Myocyte (in vitro differentiated cells): ENCODE measurements at places on chromosomes 11 and 22. TPM values are rescaled to one million over a fixed set of nuclear protein-coding genes. Genes with fewer than 3 reads are reported as not detected.

The CNGA4 gene
- total RNA-seq, result 0.10 TPM in 1 of 2 replicates, not detected in the other

The GGTLC2 gene
- total RNA-seq, result not detected in 2 replicates

The TBX10 gene
- total RNA-seq, result not detected in 2 replicates

The UPK3A gene
- not detected in 2 replicates for total RNA-seq

The OR10A2 gene
- not detected in 2 replicates for total RNA-seq

The DDI1 gene
- total RNA-seq, result not detected in 2 replicates

The OR8G5 gene
- not detected in 2 replicates for total RNA-seq

The NOX4 gene
- total RNA-seq, result not detected in 2 replicates

The ZNF215 gene
- total RNA-seq, result 0.13 and 0.52 TPM in 2 replicates

The ANO1 gene
- not detected in 2 replicates for total RNA-seq

The CD248 gene
- total RNA-seq, result not detected in 2 replicates

The GLB1L3 gene
- not detected in 2 replicates for total RNA-seq

The CDC42EP2 gene
- total RNA-seq, result 45.1 and 47.2 TPM in 2 replicates

The TREH gene
- not detected in 2 replicates for total RNA-seq

The TIMP3 gene
- 4.0 and 5.2 TPM in 2 replicates for total RNA-seq

The AGBL2 gene
- 0.05 and 0.67 TPM in 2 replicates for total RNA-seq

The CAT gene
- 80.7 and 145 TPM in 2 replicates for total RNA-seq

The HEPN1 gene
- total RNA-seq, result not detected in 2 replicates

The CRYAB gene
- 182 and 268 TPM in 2 replicates for total RNA-seq

The CSKMT gene
- total RNA-seq, result 3.2 and 12.4 TPM in 2 replicates

The OR51E1 gene
- total RNA-seq, result not detected in 2 replicates

The TEX54 gene
- total RNA-seq, result not detected in 2 replicates

The POU2AF3 gene
- not detected in 2 replicates for total RNA-seq

The RAB3IL1 gene
- total RNA-seq, result 3.0 and 4.3 TPM in 2 replicates

The SEPTIN5 gene
- total RNA-seq, result 123 and 130 TPM in 2 replicates

The CPT1B gene
- total RNA-seq, result 3.9 and 11.5 TPM in 2 replicates

The ASPHD2 gene
- total RNA-seq, result 0.21 and 0.83 TPM in 2 replicates

The CTSW gene
- total RNA-seq, result not detected in 2 replicates

The CYP2D6 gene
- total RNA-seq, result not detected in 2 replicates

The PLAAT5 gene
- 0.52 and 2.8 TPM in 2 replicates for total RNA-seq

The MS4A12 gene
- 0.19 TPM in 1 of 2 replicates, not detected in the other for total RNA-seq

The NCAM1 gene
- total RNA-seq, result 536 and 591 TPM in 2 replicates

The CAPN1 gene
- 130 and 149 TPM in 2 replicates for total RNA-seq

The PHLDB1 gene
- total RNA-seq, result 135 and 173 TPM in 2 replicates

The JHY gene
- total RNA-seq, result 0.32 and 0.68 TPM in 2 replicates

The TRIM66 gene
- total RNA-seq, result 3.7 and 4.9 TPM in 2 replicates

The LMNTD2 gene
- 0.31 and 0.78 TPM in 2 replicates for total RNA-seq

The OR2AG2 gene
- not detected in 2 replicates for total RNA-seq

The OR5AN1 gene
- total RNA-seq, result not detected in 2 replicates

The USP35 gene
- 8.1 and 9.3 TPM in 2 replicates for total RNA-seq

The CTTN gene
- total RNA-seq, result 197 and 201 TPM in 2 replicates

The TPST2 gene
- total RNA-seq, result 36.6 and 39.2 TPM in 2 replicates
